ENCODE measurements at places on chromosomes 6 and 20.

GRCh38 chr20:39036851-39037250, 74.7 kb downstream of the DHX35 start:
- no peak for DNase-seq

GRCh38 chr6:55069132-55069781, 105.1 kb upstream of the HCRTR2 start:
- peak; percentile 5 for DNase-seq

DNA sequence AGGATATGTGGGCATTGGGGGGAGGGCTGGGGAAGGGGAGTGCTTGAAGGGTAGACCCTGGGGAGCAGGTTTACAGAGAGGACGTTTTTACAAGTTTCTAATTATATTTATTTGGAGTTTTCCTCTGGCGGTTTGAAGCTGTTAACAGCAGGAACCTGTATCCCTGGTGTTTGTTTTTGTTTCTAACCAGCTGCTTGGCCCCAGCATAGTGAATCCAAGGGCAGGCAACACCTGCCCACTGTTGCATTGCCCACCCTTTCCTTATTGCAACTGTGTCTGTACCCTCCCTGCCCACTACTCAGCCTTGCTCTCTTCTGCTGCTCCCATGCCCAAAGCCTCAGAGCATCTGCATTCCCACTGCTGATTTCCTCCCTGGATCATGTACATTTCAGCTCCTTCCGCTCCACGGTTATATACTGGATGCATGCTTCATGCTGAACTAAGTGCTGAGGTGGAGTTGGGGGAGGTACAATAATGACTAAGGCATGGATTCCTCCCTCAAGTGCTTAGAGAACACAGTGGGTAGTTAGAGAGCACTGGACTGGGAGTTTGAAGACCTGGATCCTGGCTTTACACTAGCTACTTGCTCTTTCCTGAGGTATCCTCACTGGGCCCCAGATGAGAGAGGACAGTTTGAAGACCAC, 6.0 kb downstream of the SCUBE3 start:
- DNase-seq = no peak

GRCh38 chr6:72783666-72784065, 161.8 kb downstream of the KCNQ5 start:
- DNase-seq = no peak

- DNase-seq = no peak
These were observed 187.6 kb downstream of the SCP2D1 start for GRCh38 chr20:19001177-19001576.

Measured in activated CD4-positive, alpha-beta T cell treated with anti-CD3 and anti-CD28 coated beads, Interleukin-10, Interleukin-2, amounts not matched to agents 100 ng/mL and 50 ng/mL, durations not matched to agents 16 hours and 8 hours (primary cell).